ENCODE measurements at places on chromosomes 12 and 14.

DNA sequence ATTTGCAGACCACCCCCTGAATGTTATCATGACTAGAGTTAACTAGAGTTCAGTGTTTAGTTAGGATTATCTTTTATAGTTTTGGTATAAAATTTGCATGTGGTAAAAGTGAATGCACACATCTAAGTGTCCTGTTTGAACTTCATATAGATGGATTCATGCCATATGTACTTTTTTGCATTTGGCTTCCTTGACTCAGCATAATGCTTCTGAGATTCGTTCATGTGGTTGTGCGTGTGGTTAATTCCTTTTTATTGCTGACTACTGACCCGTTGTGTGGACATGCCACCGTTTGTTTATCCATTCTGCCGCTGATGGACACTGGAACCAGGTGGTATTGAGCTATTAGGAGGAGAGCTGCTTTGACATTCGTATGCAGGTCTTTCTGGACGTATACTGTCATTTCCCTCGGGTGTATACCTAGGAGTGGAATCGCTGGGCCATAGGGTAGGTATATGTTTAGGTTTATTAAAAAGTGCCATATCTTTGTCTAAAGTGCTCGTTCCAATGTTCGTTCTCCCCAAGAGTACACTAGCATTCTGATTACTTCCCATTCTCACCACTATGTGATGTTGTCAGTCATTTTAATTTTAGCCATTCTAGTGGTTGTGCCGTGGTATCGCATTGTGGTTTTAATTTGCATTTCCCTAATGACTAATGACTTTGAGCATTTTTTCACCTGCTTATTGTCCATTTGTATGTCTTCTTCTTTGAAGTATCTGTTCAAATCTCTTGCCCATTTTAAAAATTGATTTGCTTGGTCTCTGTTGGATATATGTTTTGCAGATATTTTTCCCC lies 37.7 kb downstream of the RIN3 start:
- no peak for DNase-seq

DNA sequence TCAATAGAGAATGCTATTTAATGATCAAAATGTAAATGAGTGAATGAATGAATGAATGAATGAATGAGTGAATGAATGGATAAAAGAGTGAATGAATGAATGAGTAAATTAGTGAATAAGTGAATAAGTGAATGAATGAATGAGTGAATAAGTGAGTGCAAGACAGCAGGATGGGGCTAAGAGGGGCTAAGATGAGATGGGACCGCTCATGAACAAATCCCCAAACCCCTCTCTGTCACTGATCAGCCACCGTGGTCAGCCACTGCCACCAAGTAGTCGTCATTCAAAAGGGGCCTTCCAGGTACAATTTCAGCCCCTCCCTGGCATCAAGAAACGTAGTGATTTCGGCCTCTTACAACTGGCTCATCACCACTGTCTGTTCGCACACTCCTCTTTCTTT lies 79.2 kb downstream of the BCL11B start:
- DNase-seq = no peak

GRCh38 chr12:129903956-129904829 lies at the start of gene TMEM132D:
Gene TMEM132D (minus strand): TSS chr12:129904025.
- peak; percentile 18 for DNase-seq

DNA sequence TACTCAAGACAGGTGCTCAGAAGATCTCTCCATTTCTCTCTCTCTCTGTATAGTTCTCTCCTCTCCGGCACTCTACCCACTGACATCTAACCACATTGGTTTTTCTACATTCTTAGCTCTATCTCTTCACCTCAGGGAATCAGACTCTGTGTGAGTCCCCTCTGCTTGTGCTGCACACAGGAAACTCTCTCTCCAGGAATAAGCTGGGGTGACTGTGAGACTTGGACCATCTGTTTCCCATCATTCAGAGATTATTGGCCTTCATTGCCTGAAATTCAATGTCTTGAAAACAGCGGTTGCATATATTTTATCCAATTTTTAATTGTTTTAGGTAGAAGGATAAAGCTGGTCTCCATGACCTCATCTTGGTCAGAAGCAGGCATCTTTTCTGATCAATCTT lies 105.0 kb downstream of the SLC35F4 start:
- no peak for DNase-seq
